ENCODE measurements at places on chromosomes 2 and 18.

- H3K4me3 ChIP-seq = no peak overlapping the region
- no peaks in the 10 kb centered on the region for H3K27me3 ChIP-seq
- no peak for DNase-seq
- H3K4me1 ChIP-seq = peaks cover 23% of the 10 kb centered on the region
- peak overlapping the region; percentile 87 for H3K27ac ChIP-seq
Measured at GRCh38 chr2:36446294-36446693, 90.7 kb downstream of the CRIM1 start.

GRCh38 chr2:178542161-178542560 is 61.9 kb downstream of the PLEKHA3 start:
- H3K4me3 ChIP-seq = no peak overlapping the region
- peaks cover 74% of the 10 kb centered on the region for H3K36me3 ChIP-seq
- no peaks in the 10 kb centered on the region for H3K27me3 ChIP-seq
- H3K4me1 ChIP-seq = no peaks in the 10 kb centered on the region
- no peak for DNase-seq

DNA sequence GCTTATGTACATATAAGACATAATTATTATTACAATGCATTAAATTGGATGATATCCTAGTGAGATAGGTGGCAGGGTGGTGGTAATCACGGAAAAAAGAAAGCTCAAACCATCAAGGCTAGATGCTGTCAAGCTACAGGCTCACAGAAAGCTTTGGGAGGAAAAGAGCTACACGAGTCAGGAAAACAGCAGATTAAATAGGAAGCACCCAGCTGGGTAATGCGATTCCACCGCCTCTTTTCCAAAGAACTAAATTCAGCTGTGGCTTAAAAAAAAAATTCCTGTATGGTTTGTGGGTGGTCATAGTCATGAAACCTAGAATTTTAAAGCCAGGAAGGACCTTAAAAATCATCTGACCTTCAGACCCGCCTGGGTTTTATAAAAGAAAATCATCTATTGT is 23.7 kb upstream of the PTPN4 start:
- no peak for DNase-seq
- no peaks in the 10 kb centered on the region for H3K4me1 ChIP-seq
- no peaks in the 10 kb centered on the region for H3K36me3 ChIP-seq
- H3K4me3 ChIP-seq = no peak overlapping the region

- H3K27me3 ChIP-seq = no peaks in the 10 kb centered on the region
- no peak for DNase-seq
- H3K36me3 ChIP-seq = no peaks in the 10 kb centered on the region
- no peak overlapping the region for H3K4me3 ChIP-seq
- H3K27ac ChIP-seq = no peak overlapping the region
Measured at GRCh38 chr2:146278881-146279280, 1565.9 kb upstream of the ACVR2A start.

DNA sequence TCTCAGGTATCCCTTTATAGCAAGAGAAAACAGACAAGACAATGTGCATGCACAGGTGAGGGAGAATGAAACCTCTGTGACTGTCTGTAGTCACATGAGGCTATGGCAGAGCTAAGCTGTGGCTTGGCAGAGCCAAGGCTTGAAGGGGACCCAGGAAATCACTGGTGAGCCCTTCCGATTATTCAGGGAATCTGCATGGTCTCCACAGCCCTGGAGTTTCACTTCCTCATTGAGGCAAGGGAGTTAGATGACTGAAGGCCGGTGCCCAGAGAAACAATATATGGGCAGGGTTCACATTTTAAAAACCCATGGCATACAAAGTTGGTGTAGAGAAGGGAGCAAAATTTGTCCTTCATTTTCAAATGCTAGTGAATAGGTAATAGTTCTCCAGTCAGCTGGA is 144.4 kb upstream of the REV1 start:
- peaks cover 15% of the 10 kb centered on the region for H3K4me1 ChIP-seq
- DNase-seq = no peak
- H3K36me3 ChIP-seq = no peaks in the 10 kb centered on the region

GRCh38 chr2:3214065-3214464 is 163.6 kb downstream of the EIPR1 start:
- no peak for DNase-seq
- no peaks in the 10 kb centered on the region for H3K36me3 ChIP-seq
- H3K4me1 ChIP-seq = no peaks in the 10 kb centered on the region
- H3K27ac ChIP-seq = no peak overlapping the region
- no peak overlapping the region for H3K4me3 ChIP-seq

- no peak overlapping the region for H3K27ac ChIP-seq
- no peaks in the 10 kb centered on the region for H3K27me3 ChIP-seq
- no peaks in the 10 kb centered on the region for H3K36me3 ChIP-seq
- DNase-seq = no peak
- H3K4me3 ChIP-seq = no peak overlapping the region
Measured at GRCh38 chr2:145846982-145847381, 1327.1 kb upstream of the ZEB2 start.

DNA sequence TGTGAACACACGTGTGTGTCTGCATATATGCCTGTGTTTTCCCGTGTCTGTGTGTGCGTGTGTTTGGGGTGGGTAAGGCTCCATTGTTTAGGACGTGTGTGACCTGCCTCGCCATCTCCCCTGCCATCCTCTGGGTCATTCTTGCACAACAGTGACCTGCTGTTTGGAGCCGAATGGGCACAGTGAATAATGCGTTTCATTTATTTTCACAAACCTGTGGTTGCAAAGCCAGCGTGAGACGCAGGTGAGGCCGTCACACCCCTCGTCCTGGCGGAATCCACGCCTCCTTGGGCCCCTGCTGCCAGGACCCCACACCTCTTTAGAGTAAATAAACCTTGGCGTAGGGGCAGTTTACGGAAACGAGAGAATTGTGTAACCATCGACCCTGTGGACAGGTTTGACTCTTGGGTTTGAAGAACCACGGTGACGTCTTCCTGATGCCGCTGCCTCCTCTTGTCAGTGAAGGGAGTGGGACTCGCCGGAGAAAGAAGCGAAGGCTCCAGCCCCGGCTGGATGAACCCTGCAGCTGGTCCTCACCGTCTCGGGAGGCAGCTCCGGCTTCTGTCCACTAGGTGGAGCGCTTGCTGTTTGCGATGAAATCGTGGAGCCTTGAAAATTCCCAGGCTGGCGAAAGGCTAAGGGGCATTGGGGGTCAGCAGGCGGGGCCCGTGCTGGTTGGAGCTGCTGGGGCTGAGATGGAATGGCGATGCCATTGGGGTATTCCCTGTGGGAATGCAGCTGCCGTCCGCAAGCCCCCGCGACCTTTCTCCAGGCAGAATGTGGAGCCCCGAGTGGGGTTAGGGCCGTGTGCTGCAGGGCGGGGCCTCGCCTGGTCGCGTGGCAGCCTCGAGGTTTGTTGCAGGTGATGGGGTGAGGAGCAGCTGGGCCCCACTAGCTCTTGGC is 81.1 kb downstream of the RTP5 start:
- no peak overlapping the region for H3K27ac ChIP-seq
- H3K4me1 ChIP-seq = no peaks in the 10 kb centered on the region
- H3K36me3 ChIP-seq = no peaks in the 10 kb centered on the region

DNA sequence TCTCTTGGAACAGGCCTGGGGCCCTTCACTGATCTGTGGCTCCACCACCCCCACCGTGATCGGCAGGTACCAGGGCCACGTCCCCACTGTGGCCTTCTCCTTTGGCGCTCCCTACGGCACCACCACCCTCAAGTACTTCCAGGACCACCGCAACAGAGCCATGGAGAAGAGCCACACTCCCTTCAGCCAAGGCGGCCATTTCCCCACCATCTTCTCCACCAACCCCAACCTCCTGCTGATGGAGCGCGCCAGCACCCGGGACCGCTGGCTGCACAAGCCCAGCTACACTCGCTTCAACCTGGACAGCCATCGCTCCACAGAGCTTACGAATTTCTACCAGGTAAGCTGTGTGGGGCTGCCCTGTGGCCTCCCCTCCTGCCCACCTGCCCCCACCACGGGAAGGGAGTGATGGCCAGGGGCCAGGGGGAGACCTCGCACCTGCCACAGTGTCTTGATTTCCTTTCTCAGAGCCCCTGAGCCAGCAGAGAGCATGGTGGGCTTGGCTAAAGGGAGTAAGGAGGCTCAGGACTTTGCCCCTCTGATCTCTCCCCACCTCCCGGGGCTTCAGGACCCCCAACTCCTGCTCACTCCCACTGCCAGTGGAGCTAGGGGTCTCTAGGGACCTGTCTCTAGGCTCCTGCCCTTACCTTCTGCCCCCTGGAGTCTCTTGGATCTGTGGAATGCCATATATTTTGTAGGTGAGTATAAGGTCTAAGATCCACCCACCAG is 65.2 kb downstream of the CIB4 start:
- H3K4me3 ChIP-seq = no peak overlapping the region
- DNase-seq = no peak
- H3K27me3 ChIP-seq = no peaks in the 10 kb centered on the region
- no peaks in the 10 kb centered on the region for H3K36me3 ChIP-seq

GRCh38 chr2:19899985-19900930 is 1.5 kb downstream of the TTC32 start:
- DNase-seq = no peak
- peak overlapping the region; percentile 91 for H3K27ac ChIP-seq
- peaks cover 29% of the 10 kb centered on the region for H3K4me1 ChIP-seq
- peak overlapping the region; percentile 79 for H3K4me3 ChIP-seq

GRCh38 chr2:16438613-16439321 is 226.9 kb downstream of the CYRIA start:
- no peak overlapping the region for H3K4me3 ChIP-seq
- no peaks in the 10 kb centered on the region for H3K36me3 ChIP-seq
- no peaks in the 10 kb centered on the region for H3K4me1 ChIP-seq
- DNase-seq = no peak

- H3K27me3 ChIP-seq = no peaks in the 10 kb centered on the region
- no peak overlapping the region for H3K4me3 ChIP-seq
- H3K36me3 ChIP-seq = no peaks in the 10 kb centered on the region
- no peaks in the 10 kb centered on the region for H3K4me1 ChIP-seq
- H3K27ac ChIP-seq = no peak overlapping the region
Measured at GRCh38 chr18:58168993-58169392, 125.0 kb downstream of the NEDD4L start.

DNA sequence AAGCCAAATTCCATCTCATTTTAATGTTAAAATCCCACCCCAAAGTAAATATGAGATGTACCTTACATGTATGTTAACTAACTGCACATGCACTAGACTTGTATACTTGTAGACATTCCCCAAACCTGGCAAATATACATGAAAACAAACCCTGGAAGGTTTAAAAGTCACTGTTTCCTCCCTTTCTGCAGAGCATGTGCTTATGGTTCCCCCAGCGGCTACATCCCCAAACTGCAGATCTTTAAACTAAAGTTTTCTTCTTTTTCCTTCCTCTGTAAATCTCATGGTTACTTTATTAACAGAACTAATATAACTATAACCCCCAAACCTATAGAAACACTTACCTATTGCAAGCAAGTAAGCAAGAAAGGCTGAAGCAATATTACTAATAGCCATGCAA is 731.5 kb downstream of the LRP1B start:
- DNase-seq = no peak
- no peaks in the 10 kb centered on the region for H3K27me3 ChIP-seq
- H3K27ac ChIP-seq = no peak overlapping the region

- no peak overlapping the region for H3K4me3 ChIP-seq
- DNase-seq = no peak
- H3K36me3 ChIP-seq = no peaks in the 10 kb centered on the region
Measured at GRCh38 chr2:215833531-215834162, 179.7 kb downstream of the MREG start.

DNA sequence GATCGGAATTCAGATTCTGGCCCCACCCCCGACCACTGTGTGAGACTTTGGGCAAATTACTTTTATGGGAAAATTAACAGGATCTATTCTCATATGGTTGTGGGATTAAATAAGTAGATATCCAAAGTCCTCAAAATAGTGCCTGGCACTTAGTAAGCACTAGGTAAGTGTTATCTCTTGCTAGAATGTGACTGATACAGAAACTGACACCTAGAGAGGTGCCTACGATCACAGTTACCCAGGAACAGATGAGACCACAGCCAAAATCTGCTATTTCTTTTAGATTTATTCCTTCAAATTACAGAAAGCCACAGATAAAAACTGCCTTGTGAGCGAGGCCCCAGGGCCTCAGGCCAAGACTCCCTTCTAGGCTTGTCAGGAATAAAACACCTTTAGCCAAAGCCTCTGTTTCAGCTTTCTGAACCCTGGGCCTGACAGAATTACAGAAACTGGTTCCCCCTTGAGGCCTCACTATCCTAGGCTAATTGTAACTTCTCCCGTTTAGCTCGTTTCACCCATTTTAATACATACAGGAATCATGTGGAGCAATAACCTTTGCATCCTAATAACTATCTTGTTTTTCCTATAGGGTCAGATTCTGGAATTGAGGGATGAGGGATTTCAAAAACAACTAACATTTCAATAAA is 22.3 kb upstream of the CHMP1B start:
- no peaks in the 10 kb centered on the region for H3K27me3 ChIP-seq
- DNase-seq = no peak
- H3K4me1 ChIP-seq = no peaks in the 10 kb centered on the region
- no peaks in the 10 kb centered on the region for H3K36me3 ChIP-seq
- H3K4me3 ChIP-seq = no peak overlapping the region

DNA sequence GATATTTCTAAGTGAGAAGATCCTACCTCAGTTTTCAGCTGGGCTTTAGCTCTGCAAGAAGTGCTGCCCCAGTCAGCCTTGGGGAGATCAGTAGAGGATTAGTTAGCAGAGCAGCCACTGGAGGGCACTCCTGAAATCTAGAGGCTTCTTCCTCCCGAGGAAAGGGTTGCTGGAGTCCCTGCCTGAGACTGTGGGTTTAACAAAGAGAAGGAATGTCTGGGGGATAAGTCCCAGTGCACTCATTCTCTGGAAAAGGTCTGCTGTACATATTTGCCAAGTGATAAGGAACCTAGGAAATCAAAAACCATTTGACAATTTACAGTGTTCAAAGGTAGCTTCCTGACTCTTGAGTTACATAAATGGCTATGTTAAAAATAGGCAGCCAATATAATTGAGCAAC is 207.2 kb downstream of the SLC8A1 start:
- no peaks in the 10 kb centered on the region for H3K36me3 ChIP-seq
- H3K27ac ChIP-seq = peak overlapping the region; percentile 34
- H3K27me3 ChIP-seq = no peaks in the 10 kb centered on the region
- no peak for DNase-seq
- peaks cover 12% of the 10 kb centered on the region for H3K4me1 ChIP-seq

- DNase-seq = no peak
- no peak overlapping the region for H3K4me3 ChIP-seq
- H3K36me3 ChIP-seq = no peaks in the 10 kb centered on the region
- no peaks in the 10 kb centered on the region for H3K27me3 ChIP-seq
- H3K4me1 ChIP-seq = no peaks in the 10 kb centered on the region
Measured at GRCh38 chr2:67485431-67485830, 88.3 kb downstream of the ETAA1 start.

DNA sequence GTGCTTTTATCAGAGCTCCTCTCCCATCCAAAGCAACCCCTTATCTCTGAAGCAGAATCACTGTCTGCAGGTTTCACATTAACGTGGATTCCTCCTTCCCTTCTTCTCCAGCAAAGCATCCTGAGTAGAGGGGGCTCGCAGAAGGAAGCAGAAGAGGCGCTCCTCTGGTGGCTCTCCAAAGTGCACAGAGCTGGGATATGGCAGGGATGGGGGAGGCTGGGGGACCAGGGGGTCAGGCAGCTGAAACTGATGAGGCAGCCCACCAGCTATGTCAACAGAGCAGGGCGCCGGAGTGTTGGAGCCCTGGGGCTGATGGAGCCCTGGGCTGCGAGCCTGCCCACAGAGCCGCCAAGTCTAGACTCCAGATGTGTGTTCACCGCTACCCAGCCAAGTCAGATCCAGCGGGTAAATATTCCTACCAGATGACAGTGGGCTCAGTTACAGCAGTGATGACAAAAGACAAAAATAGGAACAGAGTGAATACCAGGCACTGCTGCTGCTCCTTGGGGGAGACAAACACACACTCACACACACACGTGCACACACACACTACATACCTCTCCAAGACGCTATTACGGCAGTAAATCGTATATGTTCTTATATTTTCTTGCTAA is 678.3 kb upstream of the ID2 start:
- no peaks in the 10 kb centered on the region for H3K27me3 ChIP-seq
- peak overlapping the region; percentile 48 for H3K4me3 ChIP-seq
- H3K36me3 ChIP-seq = no peaks in the 10 kb centered on the region
- peak; percentile 86 for DNase-seq
- peak overlapping the region; percentile 77 for H3K27ac ChIP-seq
